ENCODE measurements at places on chromosomes 12 and 14. TPM values are rescaled to one million over a fixed set of nuclear protein-coding genes. Genes with fewer than 3 reads are reported as not detected.

The KCNK13 gene
- 0.07 TPM for total RNA-seq

The TSPAN8 gene
- not detected for total RNA-seq

The RERGL gene
- not detected for total RNA-seq

The KCNA5 gene
- not detected for total RNA-seq

The DCP1B gene
- 16.5 TPM for total RNA-seq

The RTL1 gene
- total RNA-seq: not detected

The SELPLG gene
- total RNA-seq: 239 TPM

The INHBE gene
- 0.07 TPM for total RNA-seq

Measured in T-helper 1 cell treated with Interleukin-12 subunit alpha and Interleukin-12 subunit beta and Interleukin-4 antibody, amounts not matched to agents 30 ng/mL and 1 ng/mL, for 36 hours (primary cell).